Vagina (tissue), 2 donors: ENCODE measurements at places on chromosomes 1 and 21.

DNA sequence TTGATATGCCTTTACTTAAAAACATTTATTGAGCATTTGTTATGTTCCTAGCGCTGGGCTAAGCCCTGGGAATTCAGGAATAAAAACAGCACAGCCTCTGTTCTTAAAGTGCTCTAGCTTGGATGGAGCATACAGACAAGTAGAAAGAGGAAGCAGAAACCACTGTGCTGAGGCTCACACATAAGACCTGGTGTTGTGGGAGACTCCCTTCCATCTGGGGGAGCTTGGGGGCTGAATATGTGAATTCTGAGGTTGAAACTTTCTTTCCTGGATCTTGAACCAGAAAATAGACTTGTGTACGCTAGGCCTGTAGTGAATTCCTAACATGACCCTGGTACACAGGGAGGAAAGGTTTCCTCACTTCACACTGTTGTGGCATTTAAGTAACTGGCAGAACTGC is 209.9 kb downstream of the ZNF326 start:
- DNase-seq: no peak

- DNase-seq: no peak
Measured at GRCh38 chr1:3192825-3193224, 123.8 kb downstream of the PRDM16 start.

DNA sequence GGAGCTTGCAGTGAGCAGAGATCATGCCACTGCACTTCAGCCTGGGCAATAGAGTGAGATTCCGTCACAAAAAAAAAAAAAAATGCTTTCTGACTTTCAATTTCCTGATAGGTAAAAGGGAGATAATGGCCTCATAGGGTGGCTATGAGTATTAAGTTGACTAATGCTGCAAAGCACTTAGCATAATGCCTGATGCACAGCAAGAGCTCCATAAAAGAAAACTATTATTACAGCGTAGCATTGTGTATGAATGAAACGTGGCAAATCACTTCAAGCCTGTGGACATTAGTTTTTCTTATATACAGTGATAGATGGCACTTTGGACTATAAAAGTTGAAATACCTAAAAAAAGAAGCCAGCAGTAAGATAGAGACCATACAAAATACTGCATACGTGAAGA is 16.8 kb downstream of the FNDC7 start:
- DNase-seq: no peak

GRCh38 chr1:33057095-33057494 is 20.4 kb upstream of the AK2 start:
- no peak for DNase-seq

DNA sequence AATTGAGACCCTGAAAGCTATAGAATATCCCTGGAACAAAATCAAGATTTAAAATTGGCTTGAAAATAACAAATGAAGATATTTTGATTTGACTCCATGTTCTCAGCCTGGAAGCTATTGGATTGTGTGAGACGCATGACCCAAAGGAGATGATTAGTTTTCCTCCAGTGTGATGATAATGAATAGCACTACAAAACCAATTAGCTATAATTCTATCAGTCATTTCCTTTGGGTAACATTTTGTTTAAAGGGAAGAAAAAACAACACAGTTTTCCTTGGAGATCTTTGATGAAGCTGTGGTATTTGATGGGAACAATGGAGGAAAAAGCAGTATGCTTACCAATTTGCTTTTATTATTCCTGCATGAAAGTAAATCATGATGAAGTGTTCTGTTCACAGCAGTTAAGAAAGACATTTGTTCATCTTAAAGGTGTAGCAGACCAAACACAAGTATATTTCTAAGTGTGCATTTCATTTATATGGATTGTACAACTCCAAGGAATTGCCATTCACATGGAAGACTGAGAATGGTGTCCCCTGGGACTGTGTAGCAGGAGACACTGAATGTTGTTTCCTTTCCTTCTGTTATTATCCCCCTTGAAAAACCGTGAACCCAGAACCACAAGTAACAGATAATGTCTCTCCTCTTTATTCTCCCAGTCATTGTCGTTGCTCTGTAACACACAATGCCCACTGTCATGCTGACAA is 111.4 kb downstream of the CACHD1 start:
- no peak for DNase-seq
